ENCODE measurements at places on chromosomes 4 and X.

DNA sequence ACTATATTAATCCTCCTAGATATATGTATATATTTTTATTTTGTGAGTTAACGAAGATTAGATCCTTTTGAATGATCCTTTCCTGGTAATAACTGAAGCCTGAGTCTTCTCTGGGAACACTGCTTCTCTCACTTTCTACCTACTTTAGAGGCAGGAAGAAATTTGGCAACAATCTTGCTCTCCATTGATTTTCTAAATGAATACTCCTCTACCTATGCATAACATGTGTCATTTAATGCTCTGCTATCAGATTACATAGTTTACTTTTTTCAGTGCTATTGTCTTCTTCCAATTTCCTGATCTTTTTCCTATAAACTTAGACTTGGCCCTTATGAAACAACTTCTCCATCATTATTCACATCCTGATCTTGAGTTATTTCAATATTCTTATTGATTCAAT is 60.4 kb upstream of the PDHA2 start:
- DNase-seq, result no peak

DNA sequence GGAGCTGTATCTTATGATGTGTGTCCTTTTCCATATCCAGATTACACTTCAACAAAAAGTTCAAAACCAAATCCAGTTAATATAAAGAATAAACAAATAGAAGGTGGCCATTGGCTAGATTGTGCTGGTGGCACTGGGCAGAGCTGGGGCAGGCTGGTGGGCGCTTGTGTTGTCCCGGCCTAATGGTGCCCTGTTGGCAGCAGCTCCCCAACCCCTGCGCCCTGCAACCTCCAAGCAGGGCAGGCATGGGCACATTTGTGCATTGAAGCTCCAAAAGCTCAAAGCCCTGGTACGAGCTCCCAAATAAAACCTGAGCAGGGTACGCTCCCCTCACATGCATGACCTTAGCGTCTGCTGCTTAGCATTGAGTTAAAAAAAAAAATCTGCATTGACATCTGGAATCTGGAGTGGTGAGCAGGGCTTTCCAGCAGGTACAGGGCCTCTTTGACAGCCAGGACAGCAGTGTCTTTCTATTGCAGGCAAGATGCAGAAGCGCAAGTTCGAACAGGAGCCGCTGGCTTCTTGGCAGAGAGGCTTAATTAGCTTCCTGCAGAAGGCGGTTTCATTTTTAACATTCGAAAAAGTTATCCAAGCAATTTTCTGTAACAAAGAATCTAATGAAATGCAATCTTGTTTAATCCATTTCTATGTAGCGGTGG is 25.9 kb upstream of the NYX start:
- no peak for DNase-seq

DNA sequence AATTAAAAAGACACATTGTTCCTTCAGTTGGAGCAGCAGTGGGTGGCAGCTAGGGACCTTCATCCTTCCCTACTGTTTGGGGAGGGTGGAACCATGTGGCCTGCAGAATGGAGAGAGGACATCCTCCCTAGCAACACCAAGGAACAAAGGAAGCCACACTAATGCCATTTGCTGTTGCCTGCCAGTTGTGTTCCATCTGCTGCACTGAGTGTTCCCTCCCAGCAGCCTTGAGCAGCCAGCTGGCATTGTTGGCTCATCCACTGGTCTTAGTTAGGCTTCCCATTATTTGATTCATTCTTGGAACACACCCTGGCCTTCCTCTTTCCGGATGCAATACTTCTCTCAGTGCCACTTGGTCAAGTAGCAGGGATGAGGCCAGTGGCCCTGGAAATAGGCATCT is 25.0 kb upstream of the HMGB3 start:
- peak; percentile 9 for DNase-seq

GRCh38 chrX:38363046-38363445 is 10.6 kb downstream of the OTC start:
- no peak for DNase-seq

GRCh38 chrX:67892401-67892800 is 348.6 kb downstream of the AR start:
- no peak for DNase-seq

DNA sequence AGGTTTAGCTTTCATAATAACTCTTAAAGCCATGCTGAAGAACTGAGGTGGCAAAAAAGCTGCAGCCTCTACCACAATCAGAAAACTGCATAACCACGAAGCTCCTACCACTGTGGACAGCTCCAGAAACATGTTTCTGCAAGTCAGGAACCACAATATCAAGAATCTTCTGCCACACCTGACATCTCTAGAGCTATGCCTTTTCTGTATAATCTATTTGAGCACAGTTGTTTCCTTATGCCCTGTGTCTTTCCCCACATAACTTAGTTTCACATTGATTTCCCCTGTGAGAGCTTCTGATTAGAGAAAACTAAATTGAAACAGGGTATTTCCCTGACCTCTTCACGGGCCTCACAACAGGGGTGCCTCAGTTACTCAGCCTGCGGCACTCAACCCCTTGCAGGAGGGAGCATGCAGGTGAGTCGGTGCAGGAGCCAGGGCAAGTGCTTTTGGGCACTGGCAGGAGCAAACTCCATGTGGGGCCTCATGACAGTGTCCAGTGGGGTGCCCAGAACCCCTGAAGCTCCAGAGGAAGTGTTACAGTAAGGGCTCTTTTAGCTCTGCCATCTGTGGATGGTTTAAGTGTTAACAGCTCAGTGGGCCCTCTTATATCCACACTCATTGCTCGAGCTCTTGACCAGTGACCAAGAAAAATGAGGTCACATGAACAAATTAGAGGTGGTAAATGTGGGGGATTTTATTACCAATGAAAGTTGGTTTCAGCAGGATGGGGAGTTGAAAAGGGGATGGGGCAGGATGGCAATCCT is 132.8 kb upstream of the BMP3 start:
- DNase-seq, result no peak

- DNase-seq, result no peak
Measured at GRCh38 chr4:73918058-73918457, 48.9 kb downstream of the CXCL1 start.

DNA sequence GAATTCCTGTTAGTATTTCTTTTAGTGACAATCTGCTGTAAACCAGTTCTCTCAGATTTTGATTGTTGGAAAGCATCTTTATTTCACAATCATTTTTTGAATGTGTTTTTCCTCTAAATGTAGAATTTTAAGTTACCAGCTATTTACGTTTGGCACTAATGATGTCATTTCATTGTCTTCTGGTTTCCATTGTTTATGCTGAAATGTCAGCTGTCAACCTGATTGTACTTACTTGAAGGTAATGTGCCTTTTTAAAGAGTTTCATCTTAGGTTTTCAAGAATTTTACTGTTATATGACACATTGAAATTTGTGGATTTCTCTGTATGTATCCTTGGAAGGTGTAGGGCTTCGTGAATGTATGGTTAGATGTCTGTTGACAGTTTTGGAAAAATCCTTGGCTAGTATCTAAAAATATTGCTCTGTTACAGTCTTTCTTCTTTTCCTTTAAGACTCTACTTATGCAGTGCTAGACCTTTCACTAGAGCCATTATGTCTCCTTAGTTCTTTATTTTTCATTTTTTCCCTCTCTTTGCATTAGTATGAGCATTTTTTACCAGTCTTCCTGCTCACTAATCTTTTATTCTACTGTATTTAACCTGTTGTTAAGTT is 30.4 kb downstream of the SMAD1 start:
- DNase-seq, result no peak

- DNase-seq, result peak; percentile 14
Measured at GRCh38 chr4:73257651-73258435, 755 bp downstream of the ANKRD17 start.

DNA sequence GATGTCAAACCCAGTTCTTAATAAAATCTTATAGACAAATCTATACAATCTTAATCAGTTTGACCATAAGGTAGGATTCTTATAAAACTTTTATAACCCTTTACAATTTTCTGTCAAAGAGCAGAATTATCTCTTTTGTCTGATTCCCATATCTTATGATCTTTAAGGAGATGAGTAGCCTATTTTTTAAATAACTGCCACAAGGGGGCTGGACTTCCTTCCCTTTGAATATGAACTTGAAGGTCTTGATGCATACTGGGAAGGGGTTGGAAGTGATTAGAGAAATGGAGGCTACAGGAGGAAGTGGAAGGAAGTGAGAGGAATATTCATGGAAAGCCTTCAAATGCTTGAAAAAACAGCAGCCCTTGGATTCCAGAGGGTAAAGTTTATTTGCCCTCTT is 111.1 kb downstream of the APOOL start:
- no peak for DNase-seq

DNA sequence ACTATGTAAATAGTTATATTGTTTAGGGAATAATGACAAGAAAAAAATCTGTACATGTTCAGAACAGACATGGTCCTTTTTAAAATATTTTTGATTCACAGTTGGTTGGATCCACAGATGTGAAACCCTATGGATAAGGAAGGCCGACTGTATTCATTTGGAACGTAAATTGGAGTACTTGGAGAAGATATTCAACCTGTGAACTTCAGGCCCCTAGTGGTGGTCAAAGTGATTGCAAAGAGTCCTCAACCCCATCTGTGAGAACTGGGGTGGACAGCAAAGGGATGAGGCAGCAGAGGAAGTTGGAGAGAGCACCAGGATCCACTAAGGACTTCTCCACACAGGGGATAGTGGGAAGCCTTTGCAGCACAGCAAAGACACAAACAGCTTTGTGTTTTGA is 6.2 kb upstream of the CXCL13 start:
- DNase-seq, result no peak

DNA sequence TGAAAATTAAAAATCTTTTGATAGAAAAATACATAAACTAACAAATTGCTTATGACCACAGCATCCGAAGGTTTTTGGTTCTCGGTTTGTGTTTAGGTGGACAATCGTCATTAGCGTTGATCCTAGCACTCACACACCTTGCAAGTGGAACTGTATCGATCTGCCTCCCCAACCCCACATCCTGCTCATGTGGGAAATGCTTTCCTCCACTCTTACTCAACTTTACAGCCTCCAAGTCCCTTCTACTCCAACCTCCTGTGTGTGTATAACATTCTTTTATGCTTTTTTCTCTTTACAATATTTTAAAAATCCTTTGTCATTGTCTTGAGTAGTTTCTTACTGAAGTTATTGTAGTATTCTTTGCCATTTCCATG is 15.6 kb upstream of the TMEM131L start:
- DNase-seq, result no peak

GRCh38 chr4:74159143-74159709 is 1.3 kb downstream of the MTHFD2L start:
- DNase-seq, result no peak

DNA sequence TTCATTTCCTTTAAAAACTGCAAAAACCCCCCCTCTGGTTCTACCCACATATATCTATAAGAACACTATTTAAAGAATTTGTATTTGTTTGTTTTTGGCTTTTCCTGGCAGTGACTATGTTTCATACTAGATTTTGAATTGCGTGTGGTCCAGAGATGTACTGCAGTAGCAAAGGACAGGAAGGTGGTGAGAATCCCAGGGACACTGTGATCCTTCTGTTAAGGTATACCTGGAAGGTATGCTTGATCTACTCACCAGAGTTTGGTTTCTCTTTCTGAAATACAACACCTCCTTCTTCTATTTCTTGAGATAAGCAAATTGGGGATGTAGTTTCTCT is 129.6 kb upstream of the RASGEF1B start:
- no peak for DNase-seq

GRCh38 chr4:168859100-168859499 is 151.0 kb downstream of the CBR4 start:
- DNase-seq, result no peak

DNA sequence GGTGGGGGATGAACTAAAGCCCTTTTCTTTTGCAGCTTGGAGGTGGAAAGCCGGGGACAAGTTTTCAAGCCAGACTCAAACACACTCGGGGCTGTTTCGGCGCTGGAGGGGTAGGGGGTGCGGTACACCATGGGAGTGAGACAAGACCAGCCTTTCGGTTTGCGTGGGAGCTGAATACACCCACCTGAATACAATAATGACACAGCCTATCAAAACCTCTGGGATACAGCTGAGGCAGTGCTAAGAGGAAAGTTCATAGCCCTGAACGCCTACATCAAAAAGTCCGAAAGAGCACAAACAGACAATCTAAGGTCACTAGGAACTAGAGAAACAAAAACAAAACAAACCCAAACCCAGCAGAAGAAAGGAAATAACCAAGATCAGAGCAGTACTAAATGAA is 163.3 kb downstream of the ATRX start:
- no peak for DNase-seq

- DNase-seq, result peak; percentile 36
Measured at GRCh38 chrX:20265221-20265725, 1.4 kb downstream of the RPS6KA3 start.

DNA sequence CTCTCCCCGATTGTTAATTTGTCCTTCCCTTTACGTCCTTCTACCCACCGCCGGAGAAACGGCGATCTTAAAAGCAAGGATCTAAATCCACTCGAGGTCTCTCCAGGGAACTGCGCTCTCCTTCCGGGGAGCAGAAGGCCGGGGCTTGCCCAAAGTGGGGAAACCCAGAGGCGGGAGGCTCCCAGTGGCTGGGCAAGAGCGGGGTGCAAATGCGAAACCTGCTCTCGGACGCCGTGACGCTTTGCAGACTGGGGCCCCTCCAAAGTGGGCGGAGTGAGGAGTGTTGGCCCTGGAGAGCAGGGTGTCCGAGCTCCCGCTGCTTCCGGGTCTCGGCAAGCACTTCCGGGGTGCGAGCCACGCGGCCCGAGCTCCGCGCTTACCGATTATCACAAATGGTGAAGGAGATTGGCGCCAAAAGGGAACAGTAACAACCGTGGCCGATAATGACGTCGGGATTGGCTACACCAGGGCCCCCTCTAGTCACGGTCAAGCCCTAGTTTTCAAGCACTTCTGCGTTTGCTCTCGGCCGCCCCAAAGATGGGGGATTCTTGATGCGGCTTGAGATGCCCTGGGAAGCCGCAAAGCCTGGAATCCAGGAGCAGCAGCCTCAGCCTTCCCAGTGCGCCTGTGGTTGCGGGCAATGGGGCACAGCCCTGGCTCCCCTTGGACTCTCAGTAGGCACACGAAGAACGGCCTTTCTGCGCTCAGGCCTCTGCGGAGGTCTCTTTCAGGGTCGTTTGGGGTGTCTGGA is 29.0 kb downstream of the HAND2 start:
- DNase-seq, result peak; percentile 15

DNA sequence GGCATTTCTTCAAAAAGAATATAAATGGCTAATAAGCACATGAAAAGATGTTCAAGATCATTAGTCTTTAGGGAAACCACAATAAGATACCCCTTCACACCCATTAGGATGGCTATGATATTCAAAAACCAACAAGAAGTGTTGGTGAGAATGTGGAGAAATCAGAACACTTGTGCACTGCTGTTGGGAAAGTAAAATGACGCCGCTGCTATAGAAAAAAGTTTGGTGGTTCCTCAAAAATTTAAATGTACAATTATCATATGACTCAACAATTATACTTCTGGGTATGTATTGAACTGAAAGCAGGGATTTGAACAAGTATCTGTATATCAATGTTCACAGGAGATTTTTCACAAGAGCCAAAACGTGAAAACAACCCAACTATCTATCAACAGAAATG is 29.4 kb upstream of the NEUROG2 start:
- DNase-seq, result no peak

- no peak for DNase-seq
Measured at GRCh38 chr4:67035501-67035900, 509.8 kb downstream of the CENPC start.

DNA sequence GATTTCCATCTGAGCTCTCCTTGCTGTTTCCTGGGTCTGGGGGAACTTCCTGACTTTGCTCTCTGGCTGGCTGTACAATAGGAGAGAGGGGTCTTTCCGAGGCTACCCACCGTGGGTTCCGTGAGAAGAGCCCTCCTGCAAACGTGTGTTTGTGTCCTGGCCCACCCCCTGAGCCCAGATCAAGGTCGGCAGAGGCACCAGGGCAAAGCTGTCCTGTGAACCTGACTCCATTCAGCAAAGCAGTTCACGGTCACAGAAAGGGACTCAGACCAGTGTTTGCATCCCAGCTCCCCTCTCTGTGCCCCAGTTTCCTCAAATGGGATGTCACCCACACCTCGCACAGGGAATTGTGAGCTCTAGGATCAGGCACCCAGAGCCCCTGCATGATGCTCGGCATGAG is 97.3 kb upstream of the PSAPL1 start:
- no peak for DNase-seq
